NCI-H1694 (cell line): ENCODE measurements at places on chromosomes 5 and 9.

GRCh38 chr5:67214707-67215447 lies 18.3 kb upstream of the CD180 start:
- no peak for DNase-seq

DNA sequence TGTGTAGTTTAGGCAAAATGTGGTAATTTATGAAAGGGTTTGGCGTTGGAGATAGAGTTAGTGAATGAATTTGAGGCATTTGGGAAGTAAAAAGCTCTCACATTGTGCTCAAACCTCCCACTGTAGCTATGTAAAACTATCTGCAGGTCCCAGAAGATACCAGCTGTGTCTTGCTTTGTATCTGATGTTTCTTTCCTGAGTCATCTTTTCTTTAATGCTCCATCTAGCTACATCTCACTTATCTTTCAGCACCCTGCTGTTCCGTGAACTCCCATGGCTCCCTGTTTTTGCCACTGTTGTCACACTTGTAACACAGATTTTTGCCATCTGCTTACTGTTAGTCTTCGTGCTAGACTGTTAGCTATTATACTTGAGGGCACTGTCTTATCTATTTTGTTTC lies 253.1 kb downstream of the NPR3 start:
- DNase-seq, result no peak

- DNase-seq, result no peak
These were observed 370.8 kb upstream of the MEF2C start for GRCh38 chr5:89253666-89254352.

DNA sequence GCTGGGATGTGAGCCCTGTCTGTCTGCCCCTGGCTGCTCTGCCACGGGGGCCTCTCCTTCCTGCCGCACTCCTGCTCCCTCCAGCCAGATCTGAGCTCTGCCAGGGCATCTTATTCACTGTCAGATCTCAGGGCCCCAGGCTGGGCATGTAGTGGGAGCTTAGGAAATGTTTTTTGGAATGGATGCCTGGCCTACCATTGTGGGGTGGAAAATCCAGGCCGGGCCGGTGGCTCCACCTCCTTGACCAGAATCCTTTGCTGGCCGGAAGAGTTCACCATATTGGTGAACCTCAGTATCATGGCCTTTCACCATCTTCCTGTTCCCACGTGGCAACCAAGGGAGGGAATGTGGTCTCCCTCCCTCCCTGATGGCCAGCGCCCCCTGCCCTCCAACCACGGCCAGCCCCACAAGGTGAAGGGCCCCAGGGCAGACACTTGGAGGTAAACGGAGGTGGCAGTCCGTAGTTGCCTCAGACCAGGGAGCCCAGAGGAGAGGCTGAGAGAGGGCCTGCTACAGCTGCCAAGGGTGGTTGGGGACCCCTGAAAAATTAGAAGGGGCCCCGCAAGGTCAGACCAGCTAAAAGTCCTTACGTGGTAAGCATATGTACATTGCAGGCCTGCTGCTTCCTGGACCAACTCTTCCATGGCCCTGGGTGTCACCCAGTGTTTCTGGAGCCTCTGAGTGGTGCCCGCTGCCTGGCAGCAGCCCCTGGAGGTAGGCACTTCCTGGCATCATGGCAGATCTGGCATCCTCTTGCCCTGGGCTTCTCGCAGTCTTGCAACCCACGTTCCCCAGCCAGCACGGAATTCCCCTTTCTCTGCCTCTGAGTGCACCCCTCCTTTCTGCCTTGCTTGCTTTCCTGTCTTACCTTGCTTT lies 153.3 kb downstream of the RGS3 start:
- DNase-seq, result no peak

DNA sequence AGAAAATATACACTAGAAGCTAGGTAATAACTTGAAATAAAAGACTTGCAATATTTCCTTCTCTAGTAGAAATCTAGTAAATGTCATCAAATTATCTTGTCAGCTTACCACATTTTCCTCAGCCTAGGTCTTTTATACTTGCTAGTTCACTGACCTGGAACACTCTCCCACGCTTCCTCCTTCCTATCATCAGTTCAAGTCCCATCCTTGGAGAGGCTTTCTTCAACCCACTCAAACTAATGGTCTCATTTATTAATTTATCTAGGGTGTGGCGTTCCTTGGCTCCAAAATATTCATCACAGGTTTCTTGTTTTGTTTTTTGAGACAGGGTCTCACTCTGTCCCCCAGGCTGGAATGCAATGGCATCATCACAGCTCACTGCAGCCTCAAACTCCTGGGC lies 2.9 kb downstream of the FAM13B start:
- DNase-seq, result no peak

DNA sequence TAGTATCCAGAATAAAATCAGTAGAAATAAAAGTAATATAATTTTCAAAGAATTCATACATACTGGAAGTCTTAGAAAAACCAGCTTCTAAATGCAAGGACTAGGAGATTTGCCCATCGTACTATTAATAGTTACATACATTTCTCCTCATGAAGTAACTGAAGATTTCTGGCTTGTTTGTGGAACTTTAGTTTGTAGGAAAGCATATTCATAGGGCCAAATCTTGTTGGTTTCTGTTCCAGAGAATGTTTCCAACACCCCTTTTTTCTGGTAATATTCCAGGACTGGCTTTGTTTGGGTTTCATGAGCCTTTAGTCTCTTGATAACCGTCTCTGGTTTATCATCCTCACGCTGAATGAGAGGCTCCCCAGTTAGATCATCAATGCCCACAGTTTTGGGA lies 66.3 kb upstream of the TJP2 start:
- DNase-seq, result no peak

- DNase-seq, result no peak
These were observed 153.7 kb downstream of the INSYN2B start for GRCh38 chr5:169826618-169827017.

DNA sequence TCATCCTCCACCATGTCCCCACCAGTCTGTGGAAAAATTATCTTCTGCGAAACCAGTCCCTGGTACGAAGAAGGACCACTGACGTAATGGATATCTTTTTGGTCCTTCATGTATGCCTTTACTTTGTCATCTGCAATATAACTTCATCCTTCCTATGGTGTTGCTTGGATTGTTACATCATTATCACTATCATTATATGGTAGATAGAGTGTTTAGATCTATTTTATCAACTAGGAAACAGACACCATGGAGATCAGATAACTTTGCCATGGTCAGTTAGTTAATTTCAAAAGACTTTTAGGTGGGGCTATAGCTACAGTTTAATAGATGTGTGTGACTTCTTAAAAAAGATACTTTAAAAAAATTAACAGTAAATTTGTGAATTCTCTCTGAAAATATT lies 23.8 kb upstream of the CAMLG start:
- no peak for DNase-seq

DNA sequence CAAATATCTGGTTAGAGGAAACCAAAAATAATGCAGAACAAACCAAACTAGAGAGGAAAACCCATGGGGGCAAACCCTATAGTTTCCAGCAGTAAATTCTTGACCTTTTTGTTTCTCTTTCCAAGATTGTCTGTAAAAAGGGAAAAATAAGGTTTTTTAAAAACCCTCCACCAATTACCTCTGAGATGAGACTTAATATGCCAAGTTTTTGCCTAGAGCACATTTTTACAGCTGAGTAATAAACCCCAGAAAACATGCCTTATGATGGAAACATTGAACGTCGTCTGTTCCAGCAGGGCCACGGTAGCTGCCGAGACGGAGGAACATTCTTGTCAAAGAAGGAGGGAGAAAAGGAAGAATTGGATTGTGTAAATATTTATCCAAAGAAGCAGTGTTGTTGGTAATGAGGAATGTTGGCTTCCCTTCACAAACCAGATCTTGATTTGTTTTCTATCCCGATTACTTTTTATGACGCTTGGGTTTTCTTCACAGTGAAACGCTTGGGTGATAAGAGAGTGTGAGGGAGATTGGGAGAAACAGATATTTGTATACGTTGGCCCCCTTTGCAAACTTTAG lies 17.3 kb upstream of the MSX2 start:
- no peak for DNase-seq

DNA sequence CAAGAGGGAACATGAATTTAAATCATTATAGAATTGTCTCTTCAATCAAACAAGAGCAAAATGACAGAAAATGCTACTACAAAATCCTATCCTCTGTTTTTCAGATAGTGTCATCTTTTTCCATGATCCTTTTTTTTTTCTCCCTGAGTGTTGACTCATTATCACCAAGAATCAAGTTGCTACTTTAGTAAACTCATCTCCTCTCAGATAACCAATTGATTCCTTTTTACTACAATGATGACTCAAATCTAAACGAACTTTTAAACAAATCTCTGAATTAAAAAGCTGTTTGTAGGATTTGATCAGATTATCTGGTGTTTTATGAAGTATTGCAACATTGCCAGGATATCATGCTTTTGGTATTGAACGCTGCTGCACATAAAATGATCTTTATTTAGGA lies 23.9 kb upstream of the IL7R start:
- no peak for DNase-seq

GRCh38 chr5:37304888-37305287 lies 55.7 kb upstream of the CPLANE1 start:
- DNase-seq, result no peak

- no peak for DNase-seq
These were observed 58.1 kb downstream of the SLIT3 start for GRCh38 chr5:169242849-169243186.

- no peak for DNase-seq
These were observed 10.6 kb upstream of the TENT4A start for GRCh38 chr5:6702633-6703032.

DNA sequence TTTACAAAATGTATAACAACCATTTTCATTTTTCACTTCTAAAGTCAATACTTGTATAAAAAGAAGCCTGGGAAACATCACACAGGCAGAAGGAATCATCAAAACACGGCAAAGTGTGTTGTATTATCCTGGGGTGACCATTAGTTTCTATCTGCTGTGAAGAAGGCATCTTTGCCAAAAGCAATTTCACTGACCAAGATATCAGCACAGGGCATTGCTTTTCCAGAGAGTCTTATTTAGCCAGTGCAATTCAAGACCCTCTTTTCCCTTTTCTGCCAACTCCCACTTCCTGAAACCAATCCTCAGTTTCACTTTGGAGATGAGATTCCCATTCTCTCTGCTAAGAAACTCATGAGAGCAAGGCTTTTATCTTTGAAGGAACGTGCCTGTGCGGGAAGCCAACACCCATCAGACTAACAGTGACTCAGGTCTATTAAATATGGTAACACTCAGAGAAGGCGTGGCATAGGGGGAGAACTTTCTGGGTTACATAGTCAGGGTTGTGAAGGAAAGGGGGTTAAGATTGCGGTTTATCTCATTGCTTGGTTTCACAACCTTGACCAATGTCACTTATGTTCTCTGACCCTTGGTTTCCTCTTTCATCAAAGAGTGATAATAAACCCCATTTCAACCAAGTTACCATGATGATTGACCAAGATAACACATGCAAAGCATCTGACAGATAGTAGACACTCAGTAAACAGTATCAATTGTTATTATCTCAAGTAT lies 666.9 kb upstream of the KLF4 start:
- DNase-seq, result no peak

DNA sequence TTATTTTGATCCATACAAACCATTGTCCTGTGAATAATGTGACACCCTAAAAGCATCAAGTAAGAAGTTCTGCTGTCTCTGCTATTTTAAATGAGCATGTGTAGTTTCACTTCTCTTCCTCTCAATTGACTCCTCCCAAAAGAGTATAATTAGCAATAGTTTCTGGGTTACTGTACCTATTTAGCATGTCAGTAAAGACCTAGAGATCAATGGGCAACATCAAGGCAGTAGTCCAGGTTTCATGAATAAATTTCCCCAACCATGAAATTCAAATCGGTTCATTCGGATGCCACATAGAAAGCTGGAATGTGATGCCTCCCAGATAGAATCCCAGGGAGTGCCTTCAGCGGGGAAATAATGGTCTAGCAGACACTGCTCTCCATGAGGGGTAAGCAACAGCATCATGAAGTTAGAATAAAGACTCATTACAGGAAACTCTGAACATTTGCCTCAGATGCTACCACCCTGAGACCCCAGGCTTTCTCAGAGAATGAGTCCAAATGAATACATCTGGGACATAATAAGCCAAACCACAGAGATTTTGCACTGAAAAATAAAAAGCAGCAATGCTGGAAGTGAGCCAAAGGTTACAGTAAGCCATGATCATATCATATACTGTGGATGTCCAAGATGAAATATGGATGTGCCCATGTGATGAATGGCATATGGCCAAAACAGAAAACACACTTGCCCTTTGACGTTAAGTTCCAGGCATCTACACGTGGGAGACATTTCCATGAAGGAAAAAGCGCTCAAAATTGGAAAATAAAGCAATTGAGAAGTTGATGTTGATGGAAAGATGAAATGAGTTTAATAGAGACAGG lies 1107.0 kb upstream of the SEMA6A start:
- no peak for DNase-seq

GRCh38 chr5:158378931-158379330 lies 520.0 kb upstream of the CLINT1 start:
- no peak for DNase-seq

GRCh38 chr9:108860354-108860753 lies 1.7 kb upstream of the ACTL7A start:
- DNase-seq, result no peak

- DNase-seq, result no peak
These were observed 113.8 kb downstream of the ANKRD18B start for GRCh38 chr9:33637881-33638280.

- DNase-seq, result no peak
These were observed 134.2 kb downstream of the ZNF354C start for GRCh38 chr5:179194201-179194910.

DNA sequence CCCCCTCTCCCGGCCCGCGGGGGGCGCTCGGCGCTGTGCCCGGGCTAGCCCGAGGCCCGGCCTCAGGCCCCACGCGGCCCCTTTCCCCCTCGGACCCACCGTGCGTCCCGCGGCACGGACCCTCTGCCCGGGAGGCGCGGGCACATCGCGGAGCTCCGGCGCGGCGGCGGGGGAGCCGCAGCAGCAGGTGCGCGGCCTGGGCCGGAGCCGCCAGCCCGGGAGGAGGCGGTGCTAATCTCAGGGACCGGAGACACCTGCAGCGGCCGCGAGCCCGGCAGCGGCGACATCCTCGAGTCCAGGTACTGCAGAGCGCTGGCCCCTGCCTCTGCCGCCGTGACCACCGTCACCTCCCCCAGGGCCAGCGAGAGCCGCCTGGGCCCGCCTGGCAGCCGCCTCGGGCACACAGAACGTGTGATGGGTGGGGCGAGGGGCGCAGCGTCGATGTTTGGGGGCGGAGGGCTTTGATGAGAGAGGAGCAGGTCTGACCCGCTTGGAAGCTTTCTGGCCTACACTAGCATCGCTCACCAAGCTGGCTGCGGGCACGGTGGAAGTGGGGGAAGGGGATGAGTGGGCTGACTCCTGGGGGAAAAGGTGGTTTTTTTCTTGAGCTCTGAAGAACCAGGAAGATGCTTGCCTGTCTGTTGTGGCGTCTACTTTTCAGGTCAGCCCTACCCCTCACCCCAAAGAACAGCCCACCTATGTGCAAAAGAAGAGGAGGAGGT lies 524 bp downstream of the CYFIP2 start:
- DNase-seq, result peak; percentile 10

- peak; percentile 12 for DNase-seq
These were observed 17.1 kb upstream of the GLIPR2 start for GRCh38 chr9:36119476-36119875.

GRCh38 chr5:132779961-132780360 lies 2.9 kb upstream of the SEPTIN8 start:
- DNase-seq, result no peak
